CD4-positive, CD25-positive, alpha-beta regulatory T cell (primary cell): ENCODE measurements at places on chromosomes 5 and 9. TPM values are rescaled to one million over a fixed set of nuclear protein-coding genes. Genes with fewer than 3 reads are reported as not detected.

Gene FCHSD1
- total RNA-seq, result 115 TPM

Gene DDX4
- total RNA-seq, result not detected

DNA sequence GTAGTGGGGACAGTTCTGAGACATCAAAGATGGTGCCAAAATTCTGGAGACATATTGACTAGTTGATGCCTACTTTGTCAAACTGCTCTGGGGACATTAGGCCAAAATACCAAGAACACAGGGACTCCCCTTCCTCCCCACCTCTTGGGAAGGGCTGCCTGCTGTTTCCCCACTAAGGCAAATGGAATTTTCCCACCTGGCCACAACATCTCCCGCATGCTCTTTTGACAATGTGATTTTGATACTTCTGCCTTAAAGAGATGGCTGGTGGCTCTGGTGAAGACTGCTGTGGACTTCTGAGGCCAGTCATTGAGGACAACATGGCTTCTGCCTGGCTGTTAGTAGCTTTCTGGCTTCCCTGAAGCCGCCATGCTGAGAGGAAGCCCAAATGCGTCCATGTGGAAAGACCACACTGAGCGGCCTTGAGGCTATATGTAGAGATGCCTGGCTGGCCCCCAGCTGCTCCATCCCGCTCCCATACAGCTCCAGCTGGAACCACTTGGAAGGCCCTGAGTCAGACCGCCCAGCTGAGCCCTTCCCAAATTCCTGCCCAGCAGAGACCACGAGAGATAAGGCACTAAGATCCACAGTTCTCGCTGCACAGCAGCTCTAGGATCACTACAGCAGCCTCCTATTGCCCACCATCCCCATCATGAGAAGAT is 226.7 kb downstream of the SYK start:
- DNase-seq, result no peak

DNA sequence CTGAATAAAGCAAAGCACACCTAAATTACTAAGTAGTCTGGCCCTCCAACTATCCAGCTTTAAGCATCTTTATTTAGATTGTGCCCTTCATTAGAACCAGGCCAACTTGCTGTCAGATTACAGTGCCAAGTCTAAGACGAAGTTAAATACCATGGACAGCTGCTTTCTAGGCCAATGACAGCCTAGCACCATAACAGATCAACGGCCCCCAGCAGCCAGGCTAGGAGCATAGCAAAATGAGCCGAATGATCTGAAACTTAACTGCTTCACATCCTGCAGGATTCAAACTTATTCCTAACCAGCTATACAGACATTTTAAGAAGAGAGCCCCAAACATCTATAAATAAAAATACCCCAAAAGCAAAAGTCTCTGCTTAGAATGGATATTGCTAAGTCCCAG is 6.8 kb downstream of the SLC24A2 start:
- peak; percentile 7 for DNase-seq

Gene SOWAHA
- not detected for total RNA-seq
